Hematopoietic multipotent progenitor cell treated with erythropoietin and hydrocortisone succinate and interleukin-3 and kit ligand, for 17 days (in vitro differentiated cells): ENCODE measurements at places on chromosomes 1 and 21.

- DNase-seq = no peak
Measured at GRCh38 chr1:167423684-167424619, 94.4 kb downstream of the CD247 start.

DNA sequence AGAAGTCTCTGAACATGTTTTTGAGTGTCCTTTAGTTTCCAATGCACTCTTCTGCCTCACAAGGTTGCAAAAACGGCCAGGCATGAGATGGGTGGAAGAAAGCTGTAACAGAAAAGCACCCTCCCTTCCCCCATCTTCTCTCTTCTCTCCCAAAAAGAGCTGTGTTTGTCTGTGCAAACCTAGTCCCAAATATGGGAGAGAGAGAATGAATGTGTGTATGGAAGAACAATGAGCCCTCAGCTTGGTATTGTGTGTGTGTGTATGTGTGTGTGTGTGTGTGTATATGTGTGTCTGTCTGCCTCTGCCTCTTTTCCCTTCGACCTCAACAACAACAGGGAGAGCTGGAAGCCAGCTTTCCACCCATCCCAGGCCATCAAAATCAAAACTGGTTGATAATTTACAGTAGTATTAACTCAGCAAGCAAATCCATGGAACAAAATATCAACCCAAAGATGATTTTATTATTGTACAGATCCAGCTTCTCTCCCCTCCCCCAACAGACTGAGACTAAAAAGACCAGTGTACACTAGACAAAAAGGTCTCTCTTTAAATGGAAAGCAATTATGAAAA is 1.8 kb downstream of the RERE start:
- no peak for DNase-seq

- DNase-seq = no peak
Measured at GRCh38 chr1:213666113-213666512, 321.7 kb upstream of the PROX1 start.

- DNase-seq = no peak
Measured at GRCh38 chr1:169576935-169577331, 9.3 kb downstream of the F5 start.

- no peak for DNase-seq
Measured at GRCh38 chr1:183263886-183264602, 78.0 kb downstream of the LAMC2 start.

DNA sequence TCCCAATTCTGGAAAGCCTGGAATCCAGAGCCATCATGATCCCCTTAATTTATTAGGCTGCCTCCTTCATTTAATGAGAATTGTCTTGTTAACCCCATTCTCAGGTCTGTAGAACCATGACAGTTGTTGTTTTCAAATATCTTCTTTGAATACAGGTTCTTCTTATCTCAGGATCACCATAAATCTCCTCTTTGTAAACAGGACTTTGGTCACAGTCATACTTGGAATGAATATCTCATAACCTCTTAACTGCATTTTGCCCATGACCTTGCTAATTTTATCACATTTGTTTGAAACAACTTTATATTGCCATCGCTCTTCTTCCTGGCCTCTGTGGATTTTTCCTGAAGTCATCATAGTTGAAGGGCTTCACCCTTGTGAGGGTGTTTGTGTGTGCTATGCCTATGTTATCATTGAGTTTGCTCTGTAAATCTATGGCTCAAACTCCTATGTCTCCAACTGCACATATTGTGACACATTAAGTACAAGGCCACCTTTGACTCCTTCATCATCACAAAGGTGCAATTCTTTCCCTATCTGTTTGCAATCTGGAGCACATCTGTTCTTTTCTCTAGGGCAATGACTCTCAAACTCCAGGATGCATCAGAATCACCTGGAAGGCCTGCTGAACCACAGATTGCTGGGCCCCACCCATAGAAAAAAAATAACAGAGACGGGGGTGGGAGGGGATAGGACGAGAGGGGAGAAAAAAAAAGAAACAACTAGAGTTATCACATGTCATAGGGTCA is 54.2 kb downstream of the FCRL5 start:
- no peak for DNase-seq

- no peak for DNase-seq
Measured at GRCh38 chr1:19311503-19311930, 427 bp downstream of the AKR7A2 start.

DNA sequence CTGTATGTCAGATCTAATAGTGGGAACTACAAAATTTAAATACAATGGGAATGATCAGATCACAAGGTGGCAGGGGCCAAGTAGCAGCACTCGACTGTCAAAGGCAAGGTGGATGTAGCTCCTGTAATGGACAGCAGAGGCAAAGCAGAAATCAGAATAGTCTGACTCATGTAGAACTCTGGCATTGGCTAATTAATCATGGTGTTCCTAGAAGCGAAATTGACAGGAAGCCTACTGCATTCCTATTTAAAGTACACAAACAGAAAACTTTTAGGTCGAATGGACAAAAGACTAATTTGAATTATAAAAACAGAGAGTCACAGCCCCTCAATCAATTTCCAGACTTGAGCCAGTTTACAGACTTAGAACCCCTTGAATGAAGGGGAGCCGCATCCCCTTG is 17.4 kb upstream of the IL12RB2 start:
- no peak for DNase-seq

DNA sequence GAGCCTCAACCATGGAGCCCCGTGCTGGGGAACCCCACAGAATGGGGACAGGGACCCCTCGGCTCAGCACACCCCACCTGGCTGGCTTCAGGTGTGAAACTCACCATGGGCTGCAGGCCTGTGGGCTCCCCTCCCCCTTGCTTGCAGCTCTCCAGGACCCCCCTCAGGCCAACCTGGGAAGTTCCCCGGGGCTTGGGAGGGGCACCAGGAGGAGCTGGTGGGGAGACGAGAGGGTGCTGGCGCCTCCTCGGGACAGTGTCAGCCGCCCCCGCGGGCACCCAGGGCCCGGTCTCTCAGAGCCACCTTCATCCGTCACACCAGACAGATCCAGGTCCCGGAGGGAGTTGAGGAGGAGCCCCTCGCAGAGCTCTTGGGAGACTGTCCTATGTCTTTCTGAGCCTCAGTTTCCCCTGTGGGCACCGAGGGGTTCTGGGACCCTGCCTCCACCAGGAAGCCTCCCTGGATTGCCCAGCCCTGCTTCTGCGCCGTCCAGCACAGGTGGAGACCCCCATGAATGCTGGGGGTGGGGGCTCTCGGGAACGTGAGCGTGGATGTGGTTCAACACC is 657 bp upstream of the TNFRSF18 start:
- no peak for DNase-seq

DNA sequence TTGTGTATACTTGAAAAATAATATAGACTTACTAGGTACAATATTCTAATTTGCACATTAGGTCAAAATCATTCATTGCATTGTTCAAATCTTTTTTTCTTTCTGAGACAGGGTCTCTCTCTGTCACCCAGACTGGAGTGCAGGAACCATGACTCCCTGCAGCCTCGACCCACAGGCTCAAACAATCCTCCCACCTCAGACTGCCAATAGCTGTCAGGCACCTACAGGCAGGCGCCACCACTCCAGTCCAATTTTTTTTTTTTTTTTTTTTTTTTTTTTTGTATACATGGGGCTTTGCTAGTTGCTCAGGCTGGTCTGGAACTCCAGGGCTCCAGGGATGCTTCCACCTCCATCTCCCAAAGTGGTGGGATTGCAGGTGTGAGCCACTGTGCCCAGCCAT is 656.9 kb downstream of the KCNT2 start:
- DNase-seq = no peak

- DNase-seq = no peak
Measured at GRCh38 chr1:7930645-7931445, 9.8 kb downstream of the TNFRSF9 start.

GRCh38 chr1:63969441-63969901 is 195.7 kb downstream of the ROR1 start:
- DNase-seq = no peak

- DNase-seq = peak; percentile 84
Measured at GRCh38 chr1:155193275-155193990, 14.3 kb downstream of the THBS3 start.

- no peak for DNase-seq
Measured at GRCh38 chr1:4512636-4513035, 141.8 kb upstream of the AJAP1 start.

GRCh38 chr1:2469103-2469940 is 6.8 kb upstream of the PLCH2 start:
- no peak for DNase-seq

DNA sequence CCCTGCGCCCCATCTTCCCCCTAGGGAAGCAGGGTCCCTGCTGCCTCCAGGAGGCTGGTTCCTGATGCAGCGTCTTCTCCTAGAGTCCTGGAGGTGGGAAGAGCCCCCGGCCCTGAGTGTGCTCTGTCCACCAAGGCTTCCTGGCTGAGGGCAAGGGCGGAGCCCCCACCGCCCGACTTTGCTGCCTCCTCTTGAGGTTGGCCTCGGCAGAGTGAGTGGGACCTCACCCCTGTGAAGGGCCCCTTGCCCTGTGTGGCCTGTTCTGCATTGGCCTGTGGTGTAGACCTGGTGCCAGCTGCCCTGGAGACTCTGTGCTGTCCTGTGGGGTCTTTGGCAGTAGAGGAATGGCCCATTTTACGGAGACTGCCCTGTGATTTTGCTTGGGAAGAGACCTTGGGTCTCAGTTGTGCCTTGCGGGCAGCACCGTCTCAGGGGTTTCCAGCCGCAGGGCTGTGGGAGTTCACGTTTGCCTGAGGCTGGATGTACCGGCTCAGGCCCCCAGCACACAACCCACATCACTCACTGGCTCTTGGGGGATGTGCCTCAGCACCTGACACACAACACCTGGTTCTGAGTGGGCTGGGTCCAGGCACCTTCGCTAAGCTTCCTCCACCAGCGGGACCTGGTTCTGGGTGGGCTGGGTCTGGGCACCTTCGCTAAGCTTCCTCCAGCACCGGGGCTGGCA is 73.6 kb downstream of the SKI start:
- no peak for DNase-seq

DNA sequence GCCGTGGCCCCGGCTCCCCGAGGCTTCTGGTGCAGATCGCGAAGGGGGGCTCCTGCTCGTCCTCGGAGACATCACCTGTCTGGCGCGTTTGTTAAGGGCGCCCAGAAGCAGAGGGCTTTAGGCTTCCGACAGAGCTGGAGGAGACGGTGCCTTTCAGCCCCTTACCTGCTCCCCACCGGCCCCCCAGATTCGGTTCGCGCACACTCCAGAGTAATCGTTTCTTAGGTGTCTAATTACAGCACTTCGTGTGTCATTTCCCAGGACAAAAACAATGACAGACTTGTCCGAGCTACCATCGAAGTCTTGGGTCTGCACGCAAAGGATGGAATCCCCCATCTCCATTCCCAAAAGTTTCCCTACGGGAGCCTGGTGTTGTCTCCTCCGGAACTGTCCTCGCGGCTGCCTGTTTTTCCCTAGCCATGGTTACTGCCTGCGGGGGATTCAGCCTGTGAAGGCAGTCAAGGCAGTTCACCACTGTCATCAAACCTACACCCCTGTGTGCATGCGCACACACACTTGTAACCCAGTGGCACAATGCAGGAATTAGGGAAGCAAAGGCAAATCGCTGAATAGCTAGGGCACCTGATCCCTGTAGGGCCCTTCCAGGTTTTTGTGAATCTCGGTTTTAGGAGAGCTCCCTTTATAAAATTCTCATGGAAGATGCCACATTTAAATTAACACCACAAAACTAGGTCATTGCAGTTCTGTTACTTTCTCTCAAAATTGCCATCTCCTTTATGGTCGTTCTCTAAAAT is 738 bp upstream of the CDC42BPA start:
- no peak for DNase-seq

GRCh38 chr1:97277891-97278654 is 556.5 kb downstream of the PTBP2 start:
- no peak for DNase-seq

GRCh38 chr1:83997631-83998030 is 1.3 kb downstream of the TTLL7 start:
- DNase-seq = no peak

DNA sequence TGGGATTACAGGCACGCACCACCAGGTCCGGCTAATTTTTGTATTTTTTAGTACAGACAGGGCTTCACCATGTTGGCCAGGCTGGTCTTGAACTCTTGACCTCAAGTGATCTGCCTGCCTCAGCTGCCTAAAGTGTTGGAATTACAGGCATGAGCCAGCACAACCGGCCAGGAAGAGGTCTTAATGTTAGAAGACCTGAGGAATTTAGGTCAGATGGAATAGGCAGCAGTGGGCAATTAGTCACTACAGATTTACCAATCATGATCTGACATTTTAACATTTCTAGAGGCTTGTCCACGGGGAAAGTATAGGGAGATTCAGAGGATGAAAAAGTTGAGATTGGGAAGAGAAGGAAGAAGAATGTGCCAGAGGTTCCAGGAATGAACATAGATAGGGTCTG is 8.9 kb upstream of the APP start:
- no peak for DNase-seq

DNA sequence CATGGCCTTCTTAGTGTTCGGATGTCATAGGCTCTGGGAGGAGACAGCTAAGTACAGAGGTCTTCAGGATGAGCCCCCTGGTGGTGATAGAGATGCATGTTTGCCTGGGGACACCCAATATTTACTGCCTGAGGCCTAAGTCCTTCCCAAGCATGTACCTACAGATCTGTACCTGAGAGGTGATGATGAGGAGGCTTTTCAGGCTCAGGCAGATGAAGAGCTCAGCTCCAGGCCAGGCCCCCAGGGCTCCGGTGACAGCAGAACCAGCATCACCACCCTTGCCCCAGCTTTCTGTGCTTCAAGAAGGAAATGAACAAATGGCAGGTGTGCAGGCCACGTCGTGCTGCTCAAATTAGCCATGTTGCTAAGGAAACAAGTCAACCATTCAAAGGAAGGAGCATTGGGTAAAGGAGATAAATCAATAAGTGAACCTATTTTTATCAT is 21.1 kb downstream of the CACNA1E start:
- DNase-seq = no peak

GRCh38 chr1:243939167-243939848 is 89.3 kb upstream of the AKT3 start:
- DNase-seq = peak; percentile 12

- DNase-seq = no peak
Measured at GRCh38 chr1:116031302-116031835, 55.1 kb downstream of the SLC22A15 start.

DNA sequence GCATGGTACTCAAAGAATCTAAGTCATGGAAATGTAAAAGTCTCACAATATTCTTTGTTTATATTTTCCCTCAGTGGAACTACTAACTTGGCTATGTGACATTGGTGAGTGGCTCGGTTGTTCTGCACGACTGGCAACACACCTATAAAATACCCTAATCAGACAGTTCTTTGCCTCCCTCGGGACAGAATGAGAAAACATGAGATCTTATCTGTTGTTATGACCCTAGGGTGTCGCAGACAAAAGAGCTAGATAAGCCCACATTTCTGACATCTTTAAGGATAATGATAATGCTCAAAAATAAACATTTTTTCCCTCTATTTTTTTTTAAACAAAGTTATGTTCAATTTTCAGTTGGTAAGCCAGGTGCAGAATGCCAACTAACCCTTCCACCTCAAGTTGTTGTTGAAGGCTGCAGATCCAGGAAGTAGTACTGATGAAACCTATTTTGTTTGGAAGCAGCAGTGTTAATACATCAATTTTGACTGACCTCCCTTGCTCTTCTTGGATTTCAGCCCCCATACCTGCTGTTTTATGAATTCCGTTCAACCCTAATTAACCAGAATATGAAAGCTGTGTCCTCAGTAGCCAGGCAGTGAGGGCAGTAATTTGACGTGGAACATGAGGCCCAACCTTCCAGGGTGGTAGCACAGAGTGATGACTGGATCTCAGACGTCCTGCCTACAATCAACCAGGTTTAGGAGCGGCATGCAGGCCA is 108.7 kb upstream of the DUSP10 start:
- DNase-seq = no peak

GRCh38 chr1:77961392-77961791 is 17.5 kb downstream of the FUBP1 start:
- DNase-seq = no peak
